ENCODE measurements at places on chromosomes 5 and 9. TPM values are rescaled to one million over a fixed set of nuclear protein-coding genes. Genes with fewer than 3 reads are reported as not detected.

GRCh38 chr9:16959391-16959790, 88.9 kb upstream of the BNC2 start:
- DNase-seq: no peak
- no peak overlapping the region for H3K27ac ChIP-seq
- no peak overlapping the region for H3K4me3 ChIP-seq
- H3K27me3 ChIP-seq: no peaks in the 10 kb centered on the region
- H3K4me1 ChIP-seq: no peaks in the 10 kb centered on the region

The IL5 gene
- not detected for polyA plus RNA-seq

DNA sequence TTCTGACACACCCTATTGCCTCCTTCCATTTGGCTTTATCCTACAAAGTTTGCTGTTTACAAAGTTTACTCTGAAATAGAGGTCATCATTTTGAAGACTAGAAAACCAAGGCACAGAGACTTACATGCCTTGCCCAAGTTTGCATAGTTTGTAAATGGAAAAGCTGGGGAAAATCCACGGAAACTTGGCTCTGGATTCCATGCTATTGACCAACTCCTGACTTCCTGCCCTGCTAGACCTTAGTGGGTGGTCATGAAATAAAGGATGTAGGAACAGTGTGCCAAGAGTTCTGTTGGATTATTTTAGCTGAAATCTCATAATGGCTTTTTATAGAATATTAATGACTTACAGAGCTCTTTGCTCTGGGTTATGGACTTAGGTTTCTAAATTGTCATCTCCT, 69.5 kb downstream of the GRIA1 start:
- no peaks in the 10 kb centered on the region for H3K36me3 ChIP-seq
- no peaks in the 10 kb centered on the region for H3K4me1 ChIP-seq
- no peak for DNase-seq
- no peak overlapping the region for H3K27ac ChIP-seq
- H3K27me3 ChIP-seq: no peaks in the 10 kb centered on the region
- no peak overlapping the region for H3K4me3 ChIP-seq

- H3K4me3 ChIP-seq: no peak overlapping the region
- H3K4me1 ChIP-seq: no peaks in the 10 kb centered on the region
- no peaks in the 10 kb centered on the region for H3K27me3 ChIP-seq
- no peak overlapping the region for H3K27ac ChIP-seq
Observed at GRCh38 chr5:60395712-60396329, 304.1 kb downstream of the DEPDC1B start.

All from pancreas (tissue), 10 donors.